Sigmoid colon (tissue), 7 donors: ENCODE measurements at places on chromosomes 2 and 18. TPM values are rescaled to one million over a fixed set of nuclear protein-coding genes. Genes with fewer than 3 reads are reported as not detected.

- H3K27me3 ChIP-seq: no peaks in the 10 kb centered on the region
- H3K36me3 ChIP-seq: no peaks in the 10 kb centered on the region
- DNase-seq: no peak
- H3K27ac ChIP-seq: no peak overlapping the region
Observed at GRCh38 chr2:232400256-232401015, 6.2 kb upstream of the ALPG start.

- DNase-seq: no peak
- H3K4me3 ChIP-seq: no peak overlapping the region
- no peaks in the 10 kb centered on the region for H3K36me3 ChIP-seq
- no peaks in the 10 kb centered on the region for H3K27me3 ChIP-seq
Observed at GRCh38 chr2:154640000-154640399, 58.5 kb upstream of the KCNJ3 start.

Gene CD8B2
- under 0.01 TPM for polyA plus RNA-seq

- no peaks in the 10 kb centered on the region for H3K27me3 ChIP-seq
- H3K4me3 ChIP-seq: no peak overlapping the region
- no peaks in the 10 kb centered on the region for H3K36me3 ChIP-seq
- no peaks in the 10 kb centered on the region for H3K4me1 ChIP-seq
Observed at GRCh38 chr2:38370664-38371063, 6.4 kb downstream of the ATL2 start.

DNA sequence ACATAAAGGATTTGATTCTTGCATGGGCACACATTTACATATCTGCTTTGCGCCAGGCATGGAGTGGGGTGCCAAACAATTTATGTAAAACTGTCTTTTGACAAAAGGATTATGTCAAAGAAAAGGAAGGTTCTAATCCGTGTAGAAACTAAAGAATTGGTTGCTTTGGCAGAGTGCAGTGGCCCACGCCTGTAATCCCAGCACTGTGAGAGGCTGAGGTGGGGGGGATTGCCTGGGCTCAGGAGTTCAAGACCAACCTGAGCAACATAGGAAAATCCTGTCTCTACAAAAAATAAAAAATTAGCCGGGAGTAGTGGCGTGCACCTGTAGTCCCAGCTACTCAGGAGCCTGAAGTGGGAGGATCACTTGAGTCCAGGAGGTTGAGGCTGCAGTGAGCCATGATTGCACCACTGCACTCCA is 1.1 kb upstream of the MTERF4 start:
- peak overlapping the region; percentile 72 for H3K4me3 ChIP-seq
- H3K4me1 ChIP-seq: peaks cover 22% of the 10 kb centered on the region
- DNase-seq: peak; percentile 38
- H3K27me3 ChIP-seq: no peaks in the 10 kb centered on the region

- no peak overlapping the region for H3K27ac ChIP-seq
- no peak for DNase-seq
- no peaks in the 10 kb centered on the region for H3K4me1 ChIP-seq
- no peaks in the 10 kb centered on the region for H3K27me3 ChIP-seq
Observed at GRCh38 chr2:216388046-216388884, 16.0 kb upstream of the MARCHF4 start.

DNA sequence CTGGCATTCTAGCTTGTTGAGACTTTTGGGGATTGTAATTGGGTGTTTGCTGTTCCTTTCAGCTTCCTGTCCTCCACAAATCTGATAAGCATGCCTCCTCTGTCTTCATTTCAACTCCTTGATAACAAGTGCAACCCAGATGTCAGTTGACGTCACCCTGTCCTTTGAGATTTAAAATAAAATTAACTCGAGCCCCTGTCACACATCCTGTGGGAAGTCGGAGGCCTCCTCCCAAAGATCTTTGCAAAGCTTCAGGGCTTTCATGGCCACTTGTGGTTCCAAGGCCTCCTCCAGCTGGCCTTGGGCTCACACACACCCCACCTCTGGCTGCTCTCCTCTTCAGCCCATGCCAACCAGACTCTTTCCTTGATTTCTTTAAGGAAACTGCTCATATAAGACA is 69.9 kb upstream of the ITGA6 start:
- H3K36me3 ChIP-seq: no peaks in the 10 kb centered on the region
- H3K4me3 ChIP-seq: no peak overlapping the region
- no peaks in the 10 kb centered on the region for H3K27me3 ChIP-seq
- no peak overlapping the region for H3K27ac ChIP-seq
- H3K4me1 ChIP-seq: no peaks in the 10 kb centered on the region

DNA sequence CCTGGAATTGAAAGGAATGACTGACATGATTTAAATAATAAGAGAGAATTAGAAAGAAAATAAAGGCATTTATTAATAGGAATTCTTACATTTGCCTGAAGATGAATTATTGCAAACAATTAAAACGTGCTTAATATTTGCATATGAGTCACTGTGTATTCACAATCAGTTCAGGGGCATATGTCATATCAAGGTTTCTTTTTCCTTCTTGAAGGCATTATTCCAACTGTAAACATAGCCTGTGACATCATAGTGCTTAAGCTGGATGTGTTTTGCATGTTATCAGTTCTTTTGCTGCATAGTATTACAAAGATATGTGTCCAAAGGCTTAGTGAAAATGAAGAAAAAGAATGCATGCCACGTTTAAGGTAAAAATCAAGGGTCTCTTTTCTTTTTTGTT is 80.8 kb downstream of the MEIS1 start:
- peaks cover 21% of the 10 kb centered on the region for H3K36me3 ChIP-seq
- H3K27me3 ChIP-seq: no peaks in the 10 kb centered on the region
- no peak overlapping the region for H3K27ac ChIP-seq
- DNase-seq: no peak
- no peaks in the 10 kb centered on the region for H3K4me1 ChIP-seq

DNA sequence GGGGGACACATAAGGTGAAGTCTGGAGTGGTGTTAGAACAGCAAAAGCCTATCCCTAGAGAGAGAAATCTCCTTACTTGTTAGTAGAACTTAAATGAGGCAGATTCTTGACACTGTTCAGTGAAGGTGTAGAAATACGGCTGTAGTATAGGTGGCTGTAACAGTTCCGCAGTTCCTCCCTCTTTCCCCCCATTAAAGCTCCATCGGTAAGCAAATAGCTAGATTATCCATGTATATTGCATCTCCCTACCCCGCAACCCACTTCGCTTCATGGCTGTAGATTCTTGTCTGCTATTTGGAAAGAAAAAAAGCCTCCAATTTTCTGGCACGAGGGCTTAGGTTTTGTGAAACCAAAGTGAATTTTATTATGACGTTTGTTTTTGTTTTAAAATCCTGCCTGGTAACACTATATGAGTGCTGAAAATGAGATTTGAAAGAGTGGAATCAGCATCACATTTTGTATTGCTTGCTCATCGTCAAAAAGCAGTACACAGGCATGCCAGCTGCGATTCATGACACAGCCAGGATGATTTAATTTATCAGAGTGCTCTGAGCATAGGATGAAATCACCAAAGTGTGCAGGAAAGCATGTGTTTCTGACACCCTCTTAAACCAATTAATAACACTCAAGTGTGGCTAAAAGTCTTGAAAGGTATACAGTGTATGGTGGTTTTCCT is 1.4 kb downstream of the FAM171B start:
- no peak for DNase-seq
- H3K27ac ChIP-seq: no peak overlapping the region
- H3K36me3 ChIP-seq: no peaks in the 10 kb centered on the region
- peak overlapping the region; percentile 57 for H3K4me3 ChIP-seq
- H3K27me3 ChIP-seq: no peaks in the 10 kb centered on the region

Gene LYPD6
- 1.2 TPM for polyA plus RNA-seq

DNA sequence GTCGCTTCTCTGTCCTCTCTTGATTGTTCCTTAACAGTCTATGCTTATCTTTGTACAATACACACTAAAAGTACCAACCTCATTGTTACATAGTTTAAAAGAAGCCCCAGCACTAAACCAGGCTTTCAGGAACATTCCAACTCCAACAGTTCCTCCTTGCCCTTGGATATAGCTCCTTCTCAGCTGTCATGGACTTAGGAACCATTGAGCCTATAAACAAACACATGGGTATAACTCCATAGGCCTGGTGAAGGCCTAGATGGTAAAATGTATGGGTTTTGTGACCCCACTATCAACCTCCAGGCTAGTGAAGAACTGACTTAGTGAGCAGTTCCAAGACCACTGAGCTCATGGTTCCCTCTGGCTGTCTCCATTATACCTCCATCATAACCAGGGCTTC is 74.8 kb upstream of the SLC39A10 start:
- no peaks in the 10 kb centered on the region for H3K36me3 ChIP-seq
- no peak overlapping the region for H3K27ac ChIP-seq
- no peaks in the 10 kb centered on the region for H3K4me1 ChIP-seq
- no peaks in the 10 kb centered on the region for H3K27me3 ChIP-seq
- DNase-seq: no peak

- H3K4me1 ChIP-seq: no peaks in the 10 kb centered on the region
- DNase-seq: peak; percentile 29
- H3K4me3 ChIP-seq: no peak overlapping the region
- no peaks in the 10 kb centered on the region for H3K27me3 ChIP-seq
- no peaks in the 10 kb centered on the region for H3K36me3 ChIP-seq
- H3K27ac ChIP-seq: no peak overlapping the region
Observed at GRCh38 chr2:10233131-10234012, 69.3 kb upstream of the HPCAL1 start.

DNA sequence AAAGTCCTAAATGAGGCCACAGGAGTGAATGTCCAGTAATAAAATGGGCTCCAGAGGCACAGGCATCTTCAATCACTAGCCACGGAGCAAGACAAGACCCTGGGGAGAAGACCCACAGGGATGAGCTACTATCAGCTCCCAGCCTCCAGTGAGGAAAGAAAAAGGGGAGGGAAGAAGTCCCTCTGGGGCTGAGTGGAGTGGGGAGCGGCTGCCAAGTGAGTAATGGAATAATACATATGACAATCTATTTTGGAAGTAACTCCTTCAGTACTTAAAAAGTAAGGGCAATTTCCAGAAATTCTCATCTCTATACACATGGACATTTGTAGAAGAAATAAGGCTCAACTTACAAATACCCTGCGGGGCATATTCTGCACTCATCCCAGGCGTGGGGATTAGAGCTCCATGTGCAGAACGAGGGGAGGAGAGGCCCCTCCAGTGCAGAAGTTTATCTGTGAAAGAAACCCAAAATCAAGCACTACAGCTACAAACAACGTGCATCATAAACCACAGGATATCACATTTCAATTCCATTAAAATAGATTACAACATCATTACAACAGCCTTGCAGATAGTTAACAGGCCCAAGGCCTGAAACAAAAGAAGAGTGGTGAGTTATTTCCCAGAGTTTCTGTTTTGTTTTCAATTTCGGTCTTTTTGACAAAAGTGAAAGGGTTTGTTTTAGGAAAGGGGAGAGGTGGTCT is 84.9 kb downstream of the BCL11A start:
- no peak overlapping the region for H3K27ac ChIP-seq
- peaks cover 13% of the 10 kb centered on the region for H3K4me1 ChIP-seq
- no peak for DNase-seq
- H3K4me3 ChIP-seq: no peak overlapping the region
- no peaks in the 10 kb centered on the region for H3K27me3 ChIP-seq
- no peaks in the 10 kb centered on the region for H3K36me3 ChIP-seq

DNA sequence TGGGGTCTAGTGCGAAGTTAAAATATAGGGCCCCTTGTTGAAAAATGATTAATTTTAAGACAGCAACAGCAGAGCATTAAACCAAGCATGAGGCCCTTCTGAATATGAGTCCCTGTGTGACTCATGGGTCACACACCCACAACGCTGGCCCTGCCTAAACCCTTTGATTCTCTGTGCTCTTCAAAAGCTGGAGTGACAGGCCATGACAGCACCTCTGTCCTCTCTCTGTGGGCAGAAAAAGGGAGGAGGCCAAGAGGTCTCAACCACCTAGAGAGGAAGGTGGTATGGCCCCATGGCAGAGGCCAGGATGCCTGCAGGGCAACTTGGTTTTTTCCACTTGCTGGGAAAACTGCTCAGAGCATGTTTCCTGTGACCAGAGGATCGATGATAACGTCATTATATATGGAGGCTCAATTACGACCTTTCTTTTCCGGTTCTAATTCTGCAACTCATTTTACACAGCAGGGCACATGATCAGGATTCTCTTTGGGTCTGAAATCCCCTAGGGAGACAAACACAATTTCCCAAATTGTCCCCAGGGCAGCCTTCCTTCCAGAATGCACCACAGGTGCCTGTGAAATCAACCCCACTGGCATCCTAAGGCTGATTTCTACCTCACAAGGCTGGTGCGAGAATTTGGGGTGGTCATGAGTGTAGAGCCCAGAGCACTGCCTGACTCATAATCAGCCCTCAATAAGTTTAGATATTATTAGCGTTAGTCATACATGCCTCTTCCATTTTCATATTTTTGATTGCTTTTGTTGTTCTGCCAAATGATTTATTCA is 102.0 kb upstream of the PPP1CB start:
- peaks cover 26% of the 10 kb centered on the region for H3K4me1 ChIP-seq
- no peak overlapping the region for H3K4me3 ChIP-seq
- DNase-seq: peak; percentile 24
- H3K27me3 ChIP-seq: no peaks in the 10 kb centered on the region
- H3K36me3 ChIP-seq: no peaks in the 10 kb centered on the region

Gene TEKT4
- not detected for polyA plus RNA-seq

Gene CHRND
- not detected for polyA plus RNA-seq

GRCh38 chr2:181281206-181281832 is 175.9 kb upstream of the ITGA4 start:
- no peak for DNase-seq
- no peaks in the 10 kb centered on the region for H3K27me3 ChIP-seq
- no peaks in the 10 kb centered on the region for H3K36me3 ChIP-seq
- H3K4me1 ChIP-seq: no peaks in the 10 kb centered on the region
- no peak overlapping the region for H3K27ac ChIP-seq

- H3K4me1 ChIP-seq: no peaks in the 10 kb centered on the region
- no peaks in the 10 kb centered on the region for H3K27me3 ChIP-seq
- no peak overlapping the region for H3K27ac ChIP-seq
- DNase-seq: no peak
- no peaks in the 10 kb centered on the region for H3K36me3 ChIP-seq
Observed at GRCh38 chr2:84175340-84175739, 283.7 kb downstream of the SUCLG1 start.

DNA sequence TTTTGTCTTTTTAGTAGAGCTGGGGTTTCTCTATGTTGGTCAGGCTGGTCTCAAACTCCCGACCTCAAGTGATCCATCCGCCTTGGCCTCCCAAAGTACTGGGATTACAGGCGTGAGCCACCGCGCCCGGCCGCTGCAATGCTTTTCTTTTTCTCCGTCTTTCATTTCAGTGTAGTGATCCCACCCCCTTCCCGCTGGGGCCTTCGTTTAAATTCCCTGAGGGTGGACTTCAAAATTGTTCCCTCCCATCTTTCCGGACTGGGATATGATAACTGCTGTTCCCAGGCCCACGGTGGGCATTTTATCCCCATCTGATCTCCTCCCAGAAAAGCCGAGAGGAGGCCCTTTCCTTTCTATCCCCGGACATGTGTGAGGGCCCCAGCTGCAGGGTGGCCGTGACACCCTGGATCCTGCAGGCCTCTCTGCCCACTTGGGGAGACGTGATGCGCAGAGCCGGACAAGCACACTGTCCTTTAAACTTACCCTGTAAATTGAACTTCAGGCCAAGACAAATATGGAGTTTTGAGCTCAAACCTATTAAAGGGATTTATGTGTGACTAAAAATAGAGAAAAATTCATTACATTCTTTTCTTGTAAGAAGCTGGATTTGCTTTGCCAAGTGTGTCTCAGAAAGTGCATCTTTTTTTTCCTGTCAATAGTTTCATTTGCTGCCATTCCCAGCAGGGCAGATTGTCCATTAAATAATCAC is 54.5 kb upstream of the AFF3 start:
- H3K36me3 ChIP-seq: no peaks in the 10 kb centered on the region
- no peaks in the 10 kb centered on the region for H3K4me1 ChIP-seq
- no peaks in the 10 kb centered on the region for H3K27me3 ChIP-seq
- peak overlapping the region; percentile 10 for H3K4me3 ChIP-seq

Gene ZC3H6
- polyA plus RNA-seq: 0.69 TPM

Gene NCK2
- 59.9 TPM for polyA plus RNA-seq

- no peak overlapping the region for H3K27ac ChIP-seq
- no peak for DNase-seq
- H3K4me1 ChIP-seq: no peaks in the 10 kb centered on the region
- no peaks in the 10 kb centered on the region for H3K27me3 ChIP-seq
- no peaks in the 10 kb centered on the region for H3K36me3 ChIP-seq
- H3K4me3 ChIP-seq: no peak overlapping the region
Observed at GRCh38 chr2:85714841-85715240, 20.7 kb downstream of the GNLY start.
